ENCODE measurements at places on chromosomes 3 and 15.

DNA sequence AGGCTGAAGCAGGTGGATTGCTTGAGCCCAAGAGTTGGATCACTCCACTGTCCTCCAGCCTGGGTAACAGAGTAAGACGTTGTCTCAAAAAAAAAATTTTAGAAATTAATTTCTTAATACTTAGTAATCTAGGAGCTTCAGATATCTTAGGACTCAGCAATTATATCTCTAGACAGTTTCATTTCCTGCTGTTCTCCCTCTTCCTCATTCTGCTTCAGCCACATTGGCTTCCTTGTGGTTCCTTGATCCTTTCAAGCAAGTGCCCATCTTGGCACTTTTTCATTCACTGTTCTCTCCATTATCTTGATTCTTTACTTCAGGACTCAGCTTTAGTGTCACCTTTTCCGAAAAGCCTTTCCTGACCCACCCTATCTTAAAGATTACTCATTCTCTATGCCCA, 22.5 kb downstream of the TMEM202 start:
- no peak for DNase-seq

DNA sequence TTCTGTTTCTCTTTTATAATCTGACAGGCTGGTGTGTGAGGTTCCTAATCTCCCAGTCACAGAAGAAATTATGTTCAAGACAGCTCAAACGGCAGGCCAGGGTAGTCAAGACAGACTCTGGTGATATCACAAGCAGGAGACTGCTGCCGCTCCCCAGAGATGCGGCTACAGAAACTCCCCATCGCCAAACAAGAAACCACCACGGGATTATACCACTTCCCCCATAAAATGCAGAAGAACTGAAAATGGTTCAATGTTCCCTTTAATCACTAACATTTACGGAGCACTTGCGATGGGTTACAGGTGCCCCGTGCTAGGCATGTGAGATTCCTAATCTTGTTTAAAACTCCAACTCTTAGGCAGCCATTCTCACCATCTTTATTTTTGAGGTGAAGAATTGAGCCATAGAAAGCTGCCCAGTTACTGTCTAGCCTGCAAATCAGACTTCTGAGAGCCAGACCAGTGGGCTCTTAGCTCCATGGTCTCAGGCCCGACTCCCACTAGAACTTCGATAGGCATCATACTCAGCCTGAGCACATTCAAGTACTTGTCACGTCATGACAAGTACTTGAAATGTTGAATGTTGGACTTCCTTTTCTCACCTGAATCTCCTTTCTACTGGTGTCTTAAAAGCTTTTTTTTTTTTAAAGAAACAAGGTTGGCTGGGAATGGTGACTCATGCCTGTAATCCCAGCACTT, 58.4 kb downstream of the TBC1D2B start:
- no peak for DNase-seq

- DNase-seq: no peak
These were observed 100.1 kb upstream of the ALDH1A3 start for GRCh38 chr15:100779331-100780207.

DNA sequence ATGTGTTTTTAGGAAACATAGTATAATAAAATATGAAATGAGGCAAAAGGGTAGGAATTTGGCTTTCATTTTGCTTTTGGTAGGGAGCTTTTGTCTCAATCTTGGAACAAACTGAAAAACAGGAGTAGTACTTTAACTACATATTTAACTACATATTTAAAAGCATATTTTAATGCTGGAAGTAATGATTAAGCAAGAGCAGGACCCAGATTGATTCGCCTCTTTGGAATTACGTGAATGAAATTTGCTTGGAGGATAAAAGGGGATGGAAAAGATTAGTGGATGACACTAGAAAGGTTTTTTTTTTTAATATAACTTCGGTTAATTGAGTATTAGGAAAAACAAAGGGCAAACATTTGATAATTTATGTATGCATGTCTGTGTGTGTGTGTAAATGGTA, 11.2 kb upstream of the TMEM212 start:
- peak; percentile 82 for DNase-seq

- no peak for DNase-seq
These were observed 72.6 kb upstream of the SEMA6D start for GRCh38 chr15:47644722-47645121.

DNA sequence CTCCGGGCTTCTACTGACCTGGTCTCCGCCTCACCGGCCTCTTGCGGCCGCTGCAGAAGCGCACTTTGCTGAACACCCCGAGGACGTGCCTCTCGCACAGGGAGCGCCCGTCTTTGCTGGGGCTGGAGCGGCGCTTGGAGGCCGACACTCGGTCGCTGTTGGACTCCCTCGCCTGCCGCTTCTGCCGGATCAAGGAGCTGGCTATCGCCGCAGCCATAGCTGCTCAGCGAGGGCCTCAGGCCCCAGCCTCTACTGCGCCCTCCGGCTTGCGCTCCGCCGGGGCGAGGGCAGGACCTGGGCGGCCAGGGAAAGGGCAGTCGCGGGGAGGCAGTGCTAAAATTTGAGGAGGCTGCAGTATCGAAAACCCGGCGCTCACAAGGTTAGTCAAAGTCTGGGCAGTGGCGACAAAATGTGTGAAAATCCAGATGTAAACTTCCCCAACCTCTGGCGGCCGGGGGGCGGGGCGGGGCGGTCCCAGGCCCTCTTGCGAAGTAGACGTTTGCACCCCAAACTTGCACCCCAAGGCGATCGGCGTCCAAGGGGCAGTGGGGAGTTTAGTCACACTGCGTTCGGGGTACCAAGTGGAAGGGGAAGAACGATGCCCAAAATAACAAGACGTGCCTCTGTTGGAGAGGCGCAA, 319.2 kb downstream of the FGF12 start:
- no peak for DNase-seq

DNA sequence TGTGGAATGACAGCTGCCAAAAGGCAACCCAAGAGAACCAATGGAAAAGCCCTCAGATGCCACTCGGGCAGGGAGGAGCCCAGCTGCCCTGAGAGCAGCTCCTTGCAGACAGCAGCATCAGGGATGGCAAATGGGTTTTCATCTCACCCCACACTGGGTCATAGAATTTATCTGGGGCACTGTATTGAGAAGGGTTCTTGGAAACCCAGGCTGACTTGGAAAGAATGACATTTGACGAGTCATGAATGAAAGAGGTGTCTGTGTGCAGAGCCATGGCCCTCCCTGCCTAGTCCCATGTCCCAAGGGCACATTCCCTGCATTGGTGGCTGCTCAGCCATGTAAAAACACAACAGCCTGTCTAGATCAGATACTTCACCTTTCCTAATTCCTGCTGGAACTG, 157.9 kb upstream of the BHLHE40 start:
- no peak for DNase-seq

GRCh38 chr3:127256733-127257271, 31.0 kb downstream of the PRR20G start:
- DNase-seq: no peak

GRCh38 chr3:197027151-197027895, 2.3 kb downstream of the MELTF start:
- no peak for DNase-seq

DNA sequence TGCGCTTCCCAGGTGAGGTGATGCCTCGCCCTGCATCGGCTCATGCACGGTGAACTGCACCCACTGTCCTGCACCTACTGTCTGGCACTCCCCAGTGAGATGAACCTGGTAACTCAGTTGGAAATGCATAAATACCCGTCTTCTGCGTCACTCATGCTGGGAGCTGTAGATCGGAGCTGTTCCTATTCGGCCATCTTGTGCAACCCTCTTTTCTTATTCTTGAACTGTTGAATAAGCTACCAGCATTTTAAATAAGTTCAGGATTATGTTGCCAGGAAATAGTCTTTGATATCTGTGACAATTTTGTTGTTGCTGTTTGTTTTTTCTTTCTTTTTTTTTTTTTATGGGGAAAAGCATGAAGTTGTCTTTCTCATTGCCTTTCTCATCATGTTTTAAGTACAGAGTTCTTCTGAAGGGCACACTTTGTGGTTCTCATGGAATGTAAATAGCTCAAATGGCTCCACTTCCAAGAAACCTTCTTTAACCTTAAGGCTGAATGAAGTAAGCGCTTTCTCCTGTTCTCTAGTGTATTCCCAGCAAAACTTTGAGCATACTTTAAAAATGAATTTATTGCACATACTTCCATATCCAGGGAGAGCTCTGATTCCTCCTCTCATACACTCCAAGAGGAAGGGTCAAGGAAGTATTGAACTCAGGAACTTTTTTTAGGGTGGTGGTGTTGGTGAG, 468.0 kb upstream of the TBL1XR1 start:
- peak; percentile 26 for DNase-seq

DNA sequence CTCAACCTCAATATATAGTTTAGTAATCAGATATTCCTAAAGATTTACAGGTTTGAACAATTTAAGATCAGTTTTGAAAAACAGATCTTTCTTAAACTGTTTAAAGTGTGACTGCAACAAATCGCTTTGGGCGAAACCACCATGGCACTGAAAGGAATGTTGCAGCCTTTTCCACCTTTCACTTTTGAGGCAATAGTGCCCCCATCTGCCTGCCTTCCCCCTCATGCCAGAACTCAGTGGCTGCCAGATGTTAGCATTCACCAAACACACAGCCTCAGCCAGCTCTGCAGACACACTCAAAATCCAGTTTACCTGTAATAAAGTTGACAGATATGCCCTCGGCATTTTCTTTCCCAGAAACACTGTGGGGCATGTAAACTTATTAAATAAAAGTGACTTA, 3.3 kb downstream of the LYSMD4 start:
- peak; percentile 54 for DNase-seq

DNA sequence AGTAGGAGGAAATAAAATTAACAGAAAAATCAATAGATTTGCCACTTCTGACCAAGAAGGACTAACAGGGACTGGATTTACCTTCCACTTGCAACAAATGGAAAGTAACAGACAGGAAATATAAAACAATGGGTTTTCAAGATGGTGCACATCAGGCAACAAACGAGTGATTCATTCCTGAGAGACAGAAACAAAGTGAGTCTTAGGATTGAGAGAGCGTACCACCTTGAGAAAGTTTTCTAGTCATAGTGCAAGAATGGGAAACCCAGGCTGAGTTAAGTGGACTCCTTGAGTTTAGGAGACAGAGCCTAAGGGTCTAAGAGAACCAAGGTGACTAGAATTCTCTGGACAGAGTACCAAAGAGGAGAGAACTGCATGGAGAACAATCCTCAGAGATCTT, 101.7 kb downstream of the PPP2R3A start:
- no peak for DNase-seq

DNA sequence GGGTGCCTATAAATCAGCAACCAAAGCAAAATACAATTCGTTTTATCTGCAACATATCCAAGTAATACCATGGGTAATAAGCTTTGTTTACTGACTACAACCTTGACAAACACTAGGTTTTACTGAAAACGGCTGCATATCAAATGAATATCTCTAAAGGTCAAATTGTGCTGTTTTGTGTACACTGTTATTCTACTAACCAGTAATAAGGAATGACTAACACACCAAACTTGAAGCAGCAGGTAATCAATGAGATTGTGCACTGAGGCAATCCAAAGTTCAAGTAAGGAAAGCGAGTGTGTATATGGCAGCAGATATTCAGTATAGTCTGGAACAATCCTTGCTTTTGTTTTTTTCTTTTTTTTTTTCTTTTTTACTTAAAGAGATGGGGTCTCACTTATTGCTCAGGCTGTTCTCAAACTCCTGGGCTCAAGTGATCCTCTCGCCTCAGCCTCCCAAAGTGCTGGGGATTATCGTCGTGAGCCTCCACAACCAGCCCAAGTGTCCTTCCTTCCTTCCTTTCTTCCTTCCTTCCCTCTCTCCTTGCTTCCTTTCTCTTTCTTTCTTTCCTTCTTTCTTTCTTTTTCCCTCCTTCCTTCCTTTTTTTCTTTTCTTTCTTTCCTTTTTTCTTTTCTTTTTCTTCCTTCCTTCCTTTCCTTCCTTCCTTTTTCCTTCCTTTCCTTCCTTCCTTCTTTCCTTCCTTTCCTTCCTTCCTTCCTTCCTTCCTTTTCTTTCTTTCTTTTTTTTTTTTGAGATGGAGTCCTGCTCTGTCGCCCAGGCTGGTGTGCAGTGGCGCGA, 34.9 kb downstream of the AP3S2 start:
- DNase-seq: no peak

DNA sequence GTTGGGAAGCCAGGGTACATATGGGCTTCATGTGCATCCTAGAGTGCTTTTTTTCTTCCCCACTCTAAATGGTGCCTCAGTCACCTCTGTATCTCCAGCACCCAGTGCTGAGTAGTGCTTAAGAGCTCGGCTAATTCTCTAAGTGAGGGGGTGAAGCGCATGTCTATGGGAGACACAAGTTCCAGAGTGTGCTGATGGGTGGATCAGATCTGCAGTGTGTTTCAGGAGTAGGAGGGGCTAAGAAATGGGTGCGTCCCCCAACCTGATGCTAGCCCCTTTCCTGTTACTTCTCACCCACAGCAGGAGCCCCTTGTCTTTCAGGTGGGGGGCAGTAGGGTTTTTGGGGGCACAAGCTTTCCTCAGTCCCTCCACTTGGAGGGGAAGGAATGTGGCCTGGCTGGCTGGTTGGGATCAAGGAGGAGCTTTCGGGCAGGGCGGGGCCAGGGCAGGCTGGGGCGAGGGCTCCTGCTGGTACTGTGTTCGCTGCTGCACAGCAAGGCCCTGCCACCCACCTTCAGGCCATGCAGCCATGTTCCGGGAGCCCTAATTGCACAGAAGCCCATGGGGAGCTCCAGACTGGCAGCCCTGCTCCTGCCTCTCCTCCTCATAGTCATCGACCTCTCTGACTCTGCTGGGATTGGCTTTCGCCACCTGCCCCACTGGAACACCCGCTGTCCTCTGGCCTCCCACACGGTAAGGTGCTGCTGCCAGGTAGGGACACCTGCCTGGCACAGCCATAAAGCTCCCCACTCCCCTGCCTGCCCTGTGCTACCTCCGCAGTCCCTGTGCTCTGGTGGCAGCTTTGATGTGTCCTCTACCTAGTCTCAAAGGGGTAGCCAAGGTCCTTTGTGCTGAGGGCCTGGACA, at the start of gene IL17RE:
Gene IL17RE (plus strand): TSS at position 477 of the 866 bp plus-strand sequence. CDS start 85 bp downstream, at position 562.
- DNase-seq: no peak

GRCh38 chr3:7813365-7813764, 688.3 kb upstream of the LMCD1 start:
- no peak for DNase-seq

- DNase-seq: no peak
These were observed 80.1 kb downstream of the SSR3 start for GRCh38 chr3:156474560-156475389.

GRCh38 chr3:39639344-39640236, 169.8 kb upstream of the MYRIP start:
- DNase-seq: peak; percentile 94

GRCh38 chr15:66774001-66774814, 72.2 kb downstream of the SMAD6 start:
- DNase-seq: peak; percentile 90

GRCh38 chr3:129068291-129068886, 7.8 kb downstream of the GP9 start:
- DNase-seq: no peak

DNA sequence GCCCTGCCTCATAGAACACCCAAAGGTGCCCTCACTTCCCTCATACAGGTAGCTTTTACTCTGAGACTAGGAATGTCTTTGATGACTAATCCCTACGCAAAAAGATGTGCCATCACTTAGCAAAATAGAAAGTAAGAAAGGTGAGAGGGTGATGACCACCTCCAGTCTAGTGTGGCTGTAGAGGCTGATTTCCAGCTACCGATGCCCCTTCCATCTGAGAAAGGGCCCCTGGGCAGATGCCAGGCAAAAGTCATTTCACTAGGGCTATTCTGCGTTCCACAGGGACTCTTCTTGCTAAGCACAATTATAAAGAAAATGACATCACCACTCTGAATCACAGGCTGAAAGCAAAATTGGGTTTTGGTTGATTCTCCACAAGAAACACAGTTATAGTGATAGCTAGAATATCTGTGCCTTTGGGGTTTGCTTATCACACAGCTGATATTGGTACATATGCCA, 77.4 kb downstream of the RBPMS2 start:
- DNase-seq: peak; percentile 25

Data from fibroblast of skin of scalp (primary cell).